Brain (organoid and tissue), 16 donors: ENCODE measurements at places on chromosomes 7 and 10. TPM values are rescaled to one million over a fixed set of nuclear protein-coding genes. Genes with fewer than 3 reads are reported as not detected.

CLEC5A gene
- polyA plus RNA-seq: 0.14 TPM

FAM180A gene
- not detected for polyA plus RNA-seq

TMEM229A gene
- polyA plus RNA-seq: 1.9 TPM

SH3PXD2A gene
- polyA plus RNA-seq: 43.1 TPM

DENND11 gene
- polyA plus RNA-seq: 13.0 TPM

ANXA8L1 gene
- polyA plus RNA-seq: not detected

DNAH11 gene
- not detected for polyA plus RNA-seq

EPO gene
- polyA plus RNA-seq: not detected

CALY gene
- 52.8 TPM for polyA plus RNA-seq

CALHM3 gene
- polyA plus RNA-seq: not detected

SPDYE16 gene
- polyA plus RNA-seq: not detected

ACSM6 gene
- not detected for polyA plus RNA-seq

FOXI2 gene
- polyA plus RNA-seq: not detected

CYP3A7 gene
- polyA plus RNA-seq: not detected

FKBP6 gene
- polyA plus RNA-seq: not detected

DENND2A gene
- polyA plus RNA-seq: 49.3 TPM

CPVL gene
- polyA plus RNA-seq: 9.4 TPM

SPDYE5 gene
- not detected for polyA plus RNA-seq

ZNF485 gene
- polyA plus RNA-seq: 0.92 TPM

FBXO24 gene
- 0.53 TPM for polyA plus RNA-seq

LLCFC1 gene
- polyA plus RNA-seq: not detected

HACD1 gene
- 4.9 TPM for polyA plus RNA-seq

CCT6A gene
- 152 TPM for polyA plus RNA-seq
